ENCODE measurements at places on chromosomes 7 and 10.
A peak's percentile ranks its signal among the peaks of the same experiment; 100 is the strongest.

DNA sequence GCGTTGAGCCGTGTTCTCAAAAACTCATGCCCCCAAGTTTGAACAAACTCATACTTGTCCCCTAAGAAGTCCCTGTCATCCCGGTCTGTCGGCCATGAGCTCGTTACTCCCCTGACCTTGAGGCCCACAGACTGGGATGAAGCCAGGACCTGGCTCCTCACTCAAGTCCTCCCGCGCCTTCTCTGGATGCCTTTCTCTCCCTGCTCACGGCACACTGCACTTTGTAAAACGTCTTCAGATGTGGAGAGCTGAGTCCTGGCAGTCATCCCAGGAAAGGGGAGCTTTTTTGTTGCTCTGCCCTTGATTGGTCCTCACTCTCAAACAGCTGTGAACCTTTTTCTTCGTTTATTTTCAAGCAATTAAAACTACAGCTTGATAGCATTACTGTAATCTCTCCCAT is 110.8 kb downstream of the JAZF1 start:
- no peak for DNase-seq

- peak; percentile 12 for DNase-seq
Observed at GRCh38 chr7:151705636-151706276, 171.2 kb downstream of the PRKAG2 start.

DNA sequence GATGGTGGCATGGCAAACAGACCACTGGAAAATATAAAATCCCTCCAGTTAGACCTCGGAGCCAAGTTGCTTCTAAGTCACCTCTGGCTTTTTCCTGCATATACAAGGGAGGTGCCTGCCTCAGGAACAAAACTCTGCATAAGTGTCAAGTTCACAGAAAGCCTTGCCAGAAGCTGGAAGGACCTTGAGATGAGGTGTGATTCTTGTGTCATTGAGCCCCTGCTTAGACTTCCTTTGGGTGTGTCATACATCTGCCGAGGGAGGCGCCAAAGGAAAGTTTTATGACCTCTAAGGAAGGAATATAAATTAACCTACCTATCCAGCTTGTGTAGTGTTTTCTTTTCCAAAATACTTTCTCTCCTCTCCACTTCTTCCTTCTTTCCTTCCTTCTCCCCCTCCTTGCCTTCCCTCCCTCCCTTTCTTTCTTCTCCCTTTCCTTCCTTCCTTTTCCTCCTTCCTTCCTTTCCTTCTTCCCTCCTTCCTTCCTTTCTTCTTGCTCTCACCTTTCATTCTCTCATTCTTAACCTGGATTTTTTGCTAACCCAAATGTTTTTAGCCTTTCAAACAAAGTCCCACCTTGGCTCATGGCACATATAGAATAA is 75.2 kb downstream of the TRIL start:
- no peak for DNase-seq

DNA sequence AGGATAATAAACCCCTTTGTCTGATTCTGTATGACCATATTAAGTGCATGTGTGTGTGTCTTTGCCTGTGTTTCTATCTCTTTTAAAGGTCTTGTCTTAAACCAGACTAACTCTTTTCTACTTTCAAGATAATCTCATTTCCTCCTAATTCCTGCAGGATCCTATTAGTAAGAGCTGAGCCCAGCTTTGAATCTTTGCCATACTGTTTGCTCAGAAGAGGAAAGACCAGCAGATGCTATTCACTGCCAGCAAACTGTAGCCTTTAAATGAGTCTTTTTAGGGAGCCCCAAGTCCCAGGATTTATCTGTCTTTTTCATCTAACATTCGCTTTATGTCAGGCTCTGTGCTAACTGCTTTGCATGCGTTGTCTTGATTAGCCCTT is 2.9 kb downstream of the GPR158 start:
- DNase-seq = no peak

GRCh38 chr7:69204943-69205342 is 393.3 kb upstream of the AUTS2 start:
- no peak for DNase-seq

- DNase-seq = no peak
Observed at GRCh38 chr10:75770626-75771081, 339.2 kb downstream of the LRMDA start.

GRCh38 chr10:20363684-20364083 is 533.4 kb downstream of the NEBL start:
- no peak for DNase-seq

- no peak for DNase-seq
Observed at GRCh38 chr10:58414270-58415041, 29.2 kb downstream of the TFAM start.

DNA sequence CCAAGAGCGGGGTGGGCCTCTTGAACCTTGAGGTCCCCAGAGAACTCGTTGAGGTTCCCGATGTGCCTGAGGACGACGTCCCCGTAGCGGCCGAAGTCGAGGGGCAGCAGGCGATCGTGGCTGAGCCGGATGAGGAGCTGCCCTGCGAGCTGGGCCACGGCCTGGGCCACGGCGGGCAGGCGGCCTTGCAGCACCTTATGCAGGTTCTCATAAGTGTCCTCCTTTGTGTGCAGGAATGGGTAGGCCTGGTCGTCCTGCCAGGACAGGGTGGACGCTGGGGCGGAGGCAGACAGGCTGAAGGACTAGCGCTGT is 14.2 kb downstream of the TFR2 start:
- no peak for DNase-seq

DNA sequence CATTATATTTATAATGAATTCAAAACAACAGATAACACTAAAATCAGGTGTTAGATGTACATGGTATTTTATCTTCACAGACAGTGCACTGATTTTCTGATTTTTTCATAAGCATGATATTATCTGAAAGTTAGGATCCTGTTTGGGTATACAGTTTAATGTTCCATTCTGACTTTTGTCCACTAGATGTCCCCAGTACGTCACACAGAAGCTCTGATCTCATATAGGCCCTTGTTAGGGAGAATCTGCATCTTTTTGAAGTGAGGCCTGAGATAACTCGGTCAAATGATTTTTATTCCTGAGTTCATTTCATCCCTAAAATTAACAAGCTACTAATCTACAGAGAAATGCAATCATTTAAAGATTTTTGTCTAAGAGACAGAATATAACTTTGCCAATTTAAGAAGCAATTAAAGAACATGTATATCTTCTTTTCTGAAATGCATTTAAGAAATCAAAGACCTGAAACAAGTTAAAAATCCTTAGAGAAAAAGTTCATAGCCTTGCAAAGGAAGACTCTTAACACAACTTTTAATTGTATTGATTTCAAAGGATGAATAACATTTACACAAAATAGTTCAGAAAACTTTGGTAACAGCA is 72.0 kb upstream of the TES start:
- DNase-seq = no peak

DNA sequence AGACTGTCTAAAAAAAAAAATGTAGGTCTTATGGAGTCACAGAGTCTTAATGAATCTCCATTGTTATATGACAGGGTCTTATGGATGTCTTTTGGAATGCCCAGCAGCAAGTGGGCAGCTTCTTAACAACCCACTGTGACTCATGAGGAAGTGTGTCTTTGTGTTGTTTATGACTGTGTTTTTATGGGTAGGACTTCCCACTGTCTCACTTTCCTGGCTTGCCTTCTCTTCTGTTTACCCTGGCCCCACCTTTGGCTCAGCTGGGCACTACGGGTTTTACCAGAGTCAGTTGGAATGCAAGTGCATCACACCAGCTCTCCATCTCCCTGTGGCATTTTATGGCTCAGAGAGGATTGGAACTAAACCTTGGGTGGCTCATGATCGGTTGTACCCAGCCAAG is 580.5 kb downstream of the AUTS2 start:
- DNase-seq = no peak

DNA sequence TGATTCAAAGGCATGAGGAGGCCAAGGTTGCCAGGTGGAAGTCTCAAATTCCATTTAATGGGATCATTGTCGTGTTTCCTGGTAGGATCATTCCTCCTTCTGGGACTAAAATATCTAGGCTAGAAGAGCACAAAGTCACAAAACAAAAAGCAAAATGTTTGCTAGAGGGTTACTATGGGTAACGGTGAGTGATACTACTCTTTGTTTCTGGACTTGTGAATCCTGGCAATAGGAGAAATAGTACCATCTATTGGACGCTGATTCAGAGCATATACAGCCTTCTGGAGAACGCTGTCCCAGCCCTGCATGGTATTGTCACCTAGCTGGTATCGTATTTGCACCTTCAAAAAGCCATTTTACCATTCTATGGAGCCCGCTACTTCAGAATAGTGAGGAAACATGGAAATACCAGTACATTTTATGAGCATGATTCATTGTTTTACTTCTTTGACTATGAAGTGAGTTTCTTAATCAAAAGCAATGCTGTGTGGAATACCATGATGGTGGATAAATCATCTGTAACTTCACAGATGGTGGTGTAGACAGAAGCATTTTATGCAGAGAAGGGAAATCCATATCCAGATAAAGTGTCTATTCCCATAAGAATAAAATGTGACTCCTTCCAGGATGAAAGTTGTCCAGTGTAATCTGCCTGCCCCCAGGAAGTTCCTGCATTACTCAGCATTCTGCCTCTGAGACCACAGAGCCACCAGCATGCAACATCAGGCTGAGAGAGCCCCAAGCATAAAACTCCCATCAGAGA is 361.0 kb downstream of the ETV1 start:
- no peak for DNase-seq

DNA sequence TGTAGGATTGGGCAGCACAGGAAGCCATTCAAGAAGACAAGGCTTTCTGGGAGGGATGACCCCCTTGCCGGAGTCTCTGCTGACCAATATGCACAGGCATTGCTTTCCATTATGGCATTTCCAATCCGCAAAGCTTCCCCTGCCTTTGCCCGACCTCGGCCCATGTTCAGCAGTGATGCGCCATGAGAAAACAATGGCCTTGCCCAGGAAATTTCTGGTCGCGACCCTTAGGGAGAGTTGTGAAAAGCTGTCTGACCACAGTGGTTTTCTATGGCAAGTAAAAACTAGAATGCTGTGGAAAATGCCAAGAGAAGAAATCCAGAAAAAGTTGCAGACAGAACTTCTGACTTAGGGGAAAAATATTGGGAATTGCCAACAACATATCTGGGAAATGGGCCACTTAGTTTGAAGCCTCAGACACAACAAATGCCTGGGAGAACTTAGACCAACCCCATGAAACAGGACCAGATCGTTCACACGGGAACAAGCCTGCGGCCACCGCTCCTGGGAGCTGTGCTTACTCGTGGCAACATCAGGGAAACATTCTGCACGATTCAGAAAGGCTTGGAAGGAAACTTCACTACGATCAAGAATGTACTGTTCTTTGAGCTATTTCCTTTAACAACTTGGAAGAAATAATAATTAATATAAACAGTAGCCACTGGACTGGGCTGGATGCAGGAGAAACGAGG is 512.4 kb downstream of the TNS3 start:
- DNase-seq = no peak

DNA sequence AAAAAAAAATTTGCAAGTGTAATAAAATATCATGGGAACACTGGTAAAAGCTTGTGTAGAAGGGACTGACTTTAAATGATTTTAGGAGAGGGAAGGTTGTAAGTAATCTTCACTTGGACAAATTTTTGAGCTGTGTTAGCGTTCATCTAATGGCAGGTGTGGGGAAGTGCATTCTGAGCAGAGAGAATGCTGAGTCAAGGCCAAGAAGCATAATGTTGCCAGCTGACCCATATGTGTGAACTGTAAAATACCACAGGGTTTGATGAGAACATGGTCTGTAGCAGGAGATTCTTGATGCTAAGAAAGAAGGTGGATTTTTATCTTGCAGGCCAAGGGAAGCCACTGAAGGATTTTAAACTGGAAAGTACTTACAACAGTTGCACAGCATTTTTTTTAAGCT is 98.2 kb upstream of the ZNF32 start:
- no peak for DNase-seq

GRCh38 chr7:157267956-157268355 is 68.8 kb upstream of the DNAJB6 start:
- no peak for DNase-seq

- no peak for DNase-seq
Observed at GRCh38 chr7:117126676-117127075, 173.4 kb downstream of the ST7 start.

- DNase-seq = no peak
Observed at GRCh38 chr7:114588506-114588905, 173.9 kb downstream of the FOXP2 start.

DNA sequence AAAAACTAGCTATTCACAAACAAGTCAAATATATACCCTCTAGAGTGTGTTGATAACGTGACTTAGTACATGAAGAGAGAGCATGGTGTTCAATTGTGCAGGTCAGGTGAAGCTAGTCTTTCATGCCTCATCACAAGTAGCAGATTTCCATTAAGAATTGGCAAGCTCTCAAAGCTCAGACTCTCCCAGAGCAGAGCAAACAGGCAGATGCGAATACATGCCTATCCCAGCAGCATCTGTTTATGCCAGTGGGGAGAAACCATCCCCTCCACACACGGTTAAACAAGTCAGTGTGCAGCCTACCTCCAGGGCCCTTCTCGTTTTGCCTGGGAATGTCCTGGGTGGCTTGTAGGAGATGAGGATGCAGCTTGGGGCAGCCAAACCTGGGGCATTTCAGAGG is 532.5 kb upstream of the C7orf33 start:
- DNase-seq = no peak

- no peak for DNase-seq
Observed at GRCh38 chr7:2864204-2864985, 20.3 kb upstream of the GNA12 start.

DNA sequence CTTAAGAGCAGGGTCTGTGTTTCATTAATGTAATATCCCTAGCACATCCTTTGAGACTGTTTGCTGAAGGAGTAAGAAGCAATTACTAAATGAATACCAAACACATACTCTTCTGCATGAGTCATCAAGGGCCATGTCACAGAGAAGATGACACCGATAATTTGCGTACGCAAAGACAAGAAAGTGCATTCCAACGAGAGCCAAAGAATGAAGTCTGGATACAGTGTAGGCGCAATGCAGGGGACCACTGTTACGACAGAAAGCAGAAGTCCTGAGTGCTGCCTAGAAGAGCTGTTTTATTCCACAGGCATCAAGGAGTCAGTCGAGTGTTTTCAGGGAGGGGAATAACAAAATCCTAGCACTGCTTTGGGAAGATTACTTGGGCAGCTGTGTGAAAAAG is 62.7 kb downstream of the VPS41 start:
- no peak for DNase-seq

DNA sequence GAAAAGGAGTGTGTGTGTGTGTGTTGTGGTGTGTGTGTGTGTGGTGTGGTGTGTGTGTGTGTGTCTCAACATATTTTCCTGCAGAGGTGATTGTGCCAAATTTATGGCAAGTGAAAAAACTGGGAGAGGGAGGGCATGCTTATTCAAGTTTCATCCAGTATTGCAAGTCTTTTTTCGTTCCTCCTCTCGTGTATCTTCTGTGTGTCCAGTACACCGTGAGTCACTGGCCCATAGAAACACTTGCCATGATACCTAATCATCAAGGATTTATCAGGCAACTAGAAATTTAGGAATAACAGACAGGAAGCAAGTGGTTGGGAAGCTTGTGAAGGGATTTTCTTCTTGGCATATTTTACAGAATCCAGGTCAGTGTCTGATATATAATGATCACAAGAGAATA is 820.5 kb downstream of the GATA3 start:
- no peak for DNase-seq

DNA sequence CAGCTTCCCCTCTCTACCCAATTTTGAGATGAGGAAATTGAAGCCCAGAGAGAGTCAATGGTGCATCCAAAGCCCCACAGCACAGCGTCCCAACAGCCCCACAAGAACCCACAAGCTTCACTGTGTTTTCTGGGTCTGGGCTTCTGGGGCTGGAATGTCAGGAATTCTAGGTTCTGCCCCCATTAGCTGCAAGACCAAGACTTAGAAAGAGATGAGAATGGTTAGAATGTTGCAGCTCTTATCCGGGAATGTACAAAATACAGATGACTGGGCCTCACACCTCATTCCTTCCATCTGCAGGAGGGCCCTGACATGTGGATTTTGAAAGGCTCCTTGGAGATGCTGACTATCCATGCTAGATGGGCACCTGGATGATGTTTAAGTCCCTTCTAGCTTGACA is 6.0 kb upstream of the SGPL1 start:
- DNase-seq = no peak
